ENCODE measurements at places on chromosomes 4 and X.
A peak's percentile ranks its signal among the peaks of the same experiment; 100 is the strongest.

DNA sequence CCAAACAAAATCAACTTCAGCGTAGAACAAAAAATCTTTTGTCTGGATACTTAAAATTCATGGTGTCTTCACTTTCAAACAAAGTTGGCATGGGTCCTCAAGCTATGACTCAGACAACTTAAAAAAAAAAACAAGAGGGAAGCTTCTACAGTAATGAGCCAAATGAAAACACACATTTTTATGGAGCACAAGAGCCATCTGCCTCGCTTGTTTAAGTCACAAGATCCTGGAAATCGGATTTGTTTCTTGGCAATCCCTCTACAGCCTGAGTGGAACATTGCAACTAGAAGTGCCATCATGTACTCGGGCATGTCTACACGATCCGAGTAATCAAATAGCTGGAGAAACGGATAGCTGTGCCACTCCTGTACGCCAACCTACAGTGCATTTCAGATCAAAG, 22.6 kb downstream of the LAMP2 start:
- DNase-seq: no peak

- no peak for DNase-seq
Observed at GRCh38 chrX:123736333-123736921, 3.6 kb upstream of the THOC2 start.

DNA sequence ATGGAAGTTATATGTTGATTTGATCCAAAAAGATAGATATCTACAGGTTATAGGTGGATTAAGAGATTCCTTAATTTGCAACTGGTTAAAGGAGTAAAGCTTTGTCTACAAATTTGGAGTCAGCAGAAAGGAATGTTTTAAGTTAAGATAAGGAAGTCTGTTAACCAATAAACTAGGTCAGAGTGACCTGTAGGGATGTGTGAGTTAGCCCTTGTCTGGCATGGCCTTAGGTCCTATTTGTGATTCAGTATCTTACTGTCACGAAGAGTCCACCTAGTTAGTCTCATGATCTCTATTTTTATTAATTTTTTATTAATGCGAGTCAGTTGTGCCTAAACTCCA, 230.8 kb downstream of the INPP4B start:
- DNase-seq: no peak

GRCh38 chr4:99885063-99885664, 9.1 kb downstream of the LAMTOR3 start:
- peak; percentile 4 for DNase-seq

DNA sequence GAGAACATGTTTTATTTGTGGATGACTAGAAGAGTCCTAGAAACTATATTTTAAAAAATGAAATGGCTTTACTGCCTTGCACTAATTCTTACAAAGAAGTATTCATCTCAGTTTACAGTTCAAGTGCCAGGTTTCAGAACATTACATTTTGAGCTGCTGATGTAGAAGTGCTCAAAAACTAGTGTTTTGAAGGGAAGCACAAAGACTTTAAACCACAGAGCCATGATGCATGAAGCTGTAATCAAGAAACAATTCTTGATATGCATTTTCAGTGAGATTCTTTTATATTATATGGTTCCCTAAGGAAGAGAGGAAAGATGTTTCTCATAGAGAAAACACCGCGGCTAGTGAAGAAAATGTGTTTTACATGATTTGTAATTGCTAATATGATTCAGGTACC, 1163.0 kb downstream of the RAPGEF2 start:
- no peak for DNase-seq

- no peak for DNase-seq
Observed at GRCh38 chr4:89254847-89255246, 52.8 kb downstream of the GPRIN3 start.

DNA sequence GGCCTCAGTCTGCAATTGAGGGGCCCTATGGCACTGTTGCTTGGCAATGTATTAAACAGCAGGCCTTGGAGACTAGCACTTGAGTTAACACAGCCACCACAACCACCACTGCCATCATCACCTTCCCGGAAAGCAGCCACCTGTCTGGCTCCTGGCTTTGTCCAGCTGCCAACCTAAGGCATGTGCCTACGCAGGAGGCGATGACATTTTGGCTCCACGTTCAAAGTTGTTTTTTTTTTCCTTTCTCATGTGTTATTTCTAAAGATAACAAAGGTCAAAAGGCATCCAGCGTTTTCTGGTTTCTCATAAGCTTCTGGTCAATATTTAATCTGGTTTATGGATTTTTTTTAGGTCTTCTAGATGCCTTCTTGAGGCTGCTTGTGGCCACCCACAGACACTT, 7.5 kb downstream of the CLDN2 start:
- DNase-seq: no peak

DNA sequence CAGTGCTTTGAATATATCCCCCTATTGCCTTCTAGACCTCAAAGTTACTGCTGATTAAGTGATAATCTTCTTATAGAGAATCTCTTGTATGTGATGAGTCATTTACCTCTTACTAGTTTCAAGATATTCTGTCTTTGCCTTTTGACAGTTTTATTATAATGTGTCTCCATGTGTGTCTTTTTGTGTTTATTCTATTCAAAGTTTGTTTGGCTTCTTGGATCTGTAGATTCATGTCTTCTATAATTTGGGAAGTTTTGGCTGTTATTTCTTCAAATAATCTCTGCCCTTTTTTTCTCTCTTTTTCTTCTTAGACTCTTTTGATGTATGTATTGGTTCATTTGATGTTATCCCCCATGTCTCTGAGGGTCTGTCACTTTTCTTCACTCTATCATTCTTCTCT, 915.7 kb upstream of the GRIA3 start:
- no peak for DNase-seq

DNA sequence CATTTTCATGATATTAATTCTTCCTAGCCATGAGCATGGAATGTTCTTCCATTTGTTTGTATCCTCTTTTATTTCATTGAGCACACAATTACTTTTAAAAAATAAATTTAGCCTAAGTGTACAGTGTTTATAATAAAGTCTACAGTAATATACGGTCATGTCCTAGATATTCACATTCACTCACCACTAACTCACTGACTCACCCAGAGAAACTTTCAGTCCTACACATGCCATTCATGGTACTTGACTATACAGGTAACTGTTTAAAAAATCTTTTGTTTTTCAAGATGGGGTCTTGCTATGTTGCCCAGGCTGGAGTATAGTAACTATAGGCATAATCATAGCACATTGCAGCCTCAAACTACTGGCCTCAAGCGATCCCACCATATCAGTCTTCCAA, 348.1 kb downstream of the RAPGEF2 start:
- no peak for DNase-seq

DNA sequence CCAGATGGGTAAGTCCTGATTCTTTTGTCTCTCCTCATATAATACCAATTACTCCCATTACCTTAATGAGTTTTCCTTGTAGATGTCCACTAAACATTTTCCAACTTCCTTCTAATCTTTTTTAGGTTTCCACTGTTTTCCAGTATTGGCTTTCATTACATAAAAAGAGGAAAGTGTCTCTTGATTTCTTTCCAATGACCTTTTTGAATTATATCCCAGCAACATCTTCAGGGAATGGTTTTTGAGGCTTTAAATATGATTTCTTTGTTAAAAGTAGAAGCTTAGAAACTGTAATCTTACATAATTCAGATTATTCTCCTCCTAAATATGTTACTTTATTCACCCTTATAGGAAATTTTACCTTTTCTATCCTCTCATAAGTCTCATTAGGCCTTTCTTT, 135.0 kb downstream of the AWAT2 start:
- no peak for DNase-seq

- DNase-seq: no peak
Observed at GRCh38 chr4:57324673-57325307, 214.6 kb upstream of the IGFBP7 start.

- no peak for DNase-seq
Observed at GRCh38 chr4:1477045-1477840, 71.0 kb upstream of the NKX1-1 start.

DNA sequence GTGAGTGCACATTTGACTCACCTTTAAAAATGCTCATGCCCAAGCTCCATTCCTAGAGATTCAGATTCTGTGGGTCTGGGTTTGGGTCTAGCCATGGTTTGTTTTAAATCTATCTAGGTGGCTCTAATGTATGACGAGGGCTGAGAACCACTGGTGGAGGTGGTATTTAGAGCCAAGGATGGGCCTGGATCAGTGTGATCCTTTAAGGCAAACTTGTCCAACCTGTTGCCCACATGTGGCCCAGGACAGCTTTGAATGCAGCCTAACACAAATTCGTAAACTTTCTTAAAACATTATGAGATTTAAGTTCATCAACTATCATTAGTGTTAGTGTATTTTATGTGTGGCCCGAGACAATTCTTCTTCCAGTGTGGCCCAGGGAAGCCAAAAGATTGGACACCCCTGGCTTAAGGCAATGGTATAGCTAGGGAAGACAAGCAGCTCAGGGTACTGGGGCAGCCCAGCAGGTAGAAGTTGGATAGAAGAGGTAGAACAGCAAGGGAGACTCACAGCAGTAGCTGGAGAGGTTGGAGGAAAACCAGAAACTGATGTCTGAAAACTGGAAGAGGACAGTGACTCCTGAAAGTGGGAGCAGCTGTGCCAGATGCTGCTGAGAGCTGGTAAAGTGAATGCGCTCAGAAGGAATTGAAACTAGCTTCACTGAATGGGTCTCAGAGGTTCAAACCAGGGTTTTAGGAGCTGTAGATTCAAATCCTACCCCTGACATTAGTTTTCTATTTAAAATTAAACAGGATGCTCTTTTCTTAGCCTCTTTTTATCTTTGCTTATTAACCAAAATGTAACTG, 18.2 kb downstream of the ADD1 start:
- DNase-seq: no peak

DNA sequence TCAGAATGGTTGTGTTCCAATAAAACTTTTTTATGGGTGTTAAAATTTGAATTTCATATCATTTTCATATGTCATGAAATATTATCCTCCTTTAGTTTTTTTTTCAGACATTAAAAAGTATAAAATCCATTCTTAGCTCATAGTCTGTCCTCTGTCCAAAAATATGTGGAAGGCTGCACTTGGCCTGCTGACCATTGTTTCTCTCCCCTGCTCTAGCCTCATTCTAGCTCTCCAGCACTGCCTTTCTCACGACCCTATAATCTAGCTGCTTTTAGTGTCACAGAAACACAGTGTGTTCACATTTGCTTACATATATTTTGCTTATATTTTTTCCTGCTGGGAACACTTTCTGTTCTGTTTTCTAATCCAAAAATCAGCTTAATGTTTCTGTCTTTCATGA, 165.0 kb upstream of the ANK2 start:
- DNase-seq: no peak

GRCh38 chr4:16085822-16086221, 2.0 kb upstream of the PROM1 start:
- no peak for DNase-seq

GRCh38 chr4:76658231-76659102, 223.4 kb downstream of the SHROOM3 start:
- DNase-seq: no peak

DNA sequence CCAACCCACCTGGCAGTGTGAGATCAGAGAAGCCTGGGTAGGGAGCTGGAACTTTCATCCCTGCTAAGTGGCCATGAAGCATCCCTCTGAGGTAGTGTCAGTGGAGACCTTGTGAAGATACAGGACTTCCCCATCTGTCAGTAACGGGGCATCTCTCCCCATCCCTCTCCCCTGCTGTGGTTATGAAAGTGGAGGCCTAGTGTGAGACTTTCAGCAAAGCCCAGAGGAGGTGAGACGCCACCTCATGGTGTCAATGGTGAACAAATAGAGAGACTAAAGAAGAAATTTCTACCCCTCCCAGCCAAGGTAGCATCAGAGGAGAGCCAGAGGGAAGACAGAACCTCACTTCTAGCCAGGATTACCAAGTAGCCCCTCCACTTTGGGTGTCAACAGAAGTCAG, 150.2 kb downstream of the VEGFC start:
- DNase-seq: no peak

DNA sequence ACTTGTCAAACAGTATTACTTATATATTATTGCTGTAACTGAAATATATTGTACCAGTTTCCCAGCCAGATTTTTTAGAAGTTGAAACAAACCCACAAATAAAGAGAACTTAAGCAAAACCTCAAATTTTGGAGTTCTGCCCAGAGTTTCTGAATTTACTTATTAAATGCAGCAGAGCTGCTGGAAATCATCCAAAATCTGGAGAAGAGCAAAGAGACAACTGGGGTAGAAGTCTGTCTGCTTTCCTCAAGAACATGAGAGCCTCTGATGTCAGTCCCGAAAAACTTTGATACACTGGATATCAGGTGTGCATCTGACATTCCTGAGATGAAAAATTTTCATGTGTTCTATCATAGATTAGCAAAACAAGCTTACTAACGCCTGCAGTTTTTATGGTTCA, 325.9 kb downstream of the NR3C2 start:
- DNase-seq: peak; percentile 56

GRCh38 chr4:68434836-68435235, 12.4 kb upstream of the TMPRSS11E start:
- DNase-seq: no peak

- DNase-seq: no peak
Observed at GRCh38 chrX:65997978-65998717, 41.7 kb downstream of the VSIG4 start.

- DNase-seq: no peak
Observed at GRCh38 chrX:19005909-19006308, 22.0 kb upstream of the PHKA2 start.

DNA sequence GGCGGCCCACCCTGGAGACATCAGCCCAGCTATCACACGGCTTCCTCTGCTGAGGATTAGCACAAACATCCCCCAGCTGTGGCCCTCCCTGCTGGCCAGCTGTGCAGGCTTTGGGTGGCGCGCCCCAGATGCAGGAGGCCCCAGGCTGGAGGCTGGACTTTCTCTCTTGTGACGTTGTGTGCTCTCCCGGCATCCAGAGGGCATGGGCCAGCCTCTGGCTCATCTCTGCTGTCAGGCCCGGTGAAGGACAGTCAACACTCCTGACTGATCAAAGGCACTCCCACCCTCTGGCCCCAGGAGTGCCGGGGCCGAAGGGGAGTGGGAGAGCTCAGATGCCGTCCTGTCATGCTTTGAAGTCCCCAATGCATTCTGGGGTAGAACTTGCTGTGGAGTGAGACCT, 29.9 kb upstream of the PJA1 start:
- no peak for DNase-seq

- DNase-seq: no peak
Observed at GRCh38 chr4:183329954-183330742, 7.9 kb upstream of the CLDN24 start.

All from NCI-H2081 (cell line).